CD4-positive, alpha-beta T cell treated with Interleukin-2 at 100 ng/mL for 4 hours (primary cell): ENCODE measurements at places on chromosomes 11 and 22.

DNA sequence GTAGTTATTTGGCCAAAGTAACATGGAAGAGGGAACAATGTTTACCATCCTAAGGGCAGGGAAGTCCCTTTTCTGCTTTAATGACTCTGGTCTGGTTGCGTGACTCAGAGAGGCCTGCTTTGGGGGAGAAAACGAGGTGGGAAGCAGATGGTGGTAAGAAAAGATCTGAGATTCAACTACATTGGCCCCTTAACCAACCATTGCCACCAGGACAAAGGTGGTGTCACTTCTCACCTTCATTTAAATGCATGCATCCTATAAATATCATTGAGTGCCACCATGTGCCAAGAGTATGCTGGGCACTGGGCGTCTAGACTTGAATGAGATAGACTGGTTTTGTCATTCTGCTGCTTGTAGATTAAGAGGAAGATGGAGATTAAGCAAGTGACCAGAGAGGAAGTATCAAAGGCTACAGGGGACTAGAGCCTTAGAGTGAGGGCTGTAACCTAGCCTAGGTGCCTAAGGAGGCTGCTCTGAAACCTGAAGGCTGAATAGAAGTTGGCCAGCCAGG, 3.6 kb upstream of the SORL1 start:
- no peak for DNase-seq

DNA sequence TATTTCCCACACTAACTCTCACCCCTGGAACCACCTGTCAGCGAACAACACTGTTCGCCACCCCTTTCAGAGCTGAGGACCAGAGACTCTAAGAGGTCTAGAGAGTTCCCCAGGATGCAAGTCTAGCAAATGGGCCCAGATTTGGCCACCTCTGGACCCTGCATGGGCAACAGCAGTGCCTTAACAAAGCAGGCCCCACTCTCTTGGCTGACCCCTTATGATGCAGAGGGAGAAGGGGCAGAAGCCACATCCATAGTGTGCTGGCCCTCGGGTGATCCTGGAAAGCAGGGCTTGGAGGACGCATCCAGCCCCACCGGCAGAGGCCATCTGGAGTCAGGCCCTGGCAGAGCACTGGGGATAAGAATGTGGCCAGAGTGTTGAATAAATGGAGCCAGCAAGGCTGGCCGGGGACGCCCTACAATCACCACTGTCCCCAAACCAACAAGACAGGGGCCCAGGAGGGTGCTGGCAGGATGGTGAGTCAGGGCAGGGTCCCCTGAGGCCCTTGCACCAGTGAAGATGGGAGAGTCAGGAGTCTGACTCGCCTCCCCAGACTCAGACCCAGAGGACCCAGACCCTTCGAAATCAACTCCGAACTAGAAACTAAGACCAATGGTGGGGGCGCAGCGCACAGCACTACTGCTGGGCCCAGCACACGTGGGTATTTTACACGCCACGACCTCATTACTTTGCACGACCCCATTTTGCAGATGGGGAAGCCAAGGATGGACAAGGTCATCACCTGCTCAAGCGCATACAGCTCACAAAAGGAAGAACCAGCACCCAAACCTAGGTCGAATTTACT, 6.5 kb downstream of the CSNK1E start:
- no peak for DNase-seq

GRCh38 chr11:64385945-64386704, 27.2 kb downstream of the RPS6KA4 start:
- DNase-seq, result no peak

- DNase-seq, result peak; percentile 76
Observed at GRCh38 chr22:36156515-36157419, 3.8 kb downstream of the APOL3 start.

- DNase-seq, result no peak
Observed at GRCh38 chr11:101034076-101034475, 95.5 kb downstream of the PGR start.

DNA sequence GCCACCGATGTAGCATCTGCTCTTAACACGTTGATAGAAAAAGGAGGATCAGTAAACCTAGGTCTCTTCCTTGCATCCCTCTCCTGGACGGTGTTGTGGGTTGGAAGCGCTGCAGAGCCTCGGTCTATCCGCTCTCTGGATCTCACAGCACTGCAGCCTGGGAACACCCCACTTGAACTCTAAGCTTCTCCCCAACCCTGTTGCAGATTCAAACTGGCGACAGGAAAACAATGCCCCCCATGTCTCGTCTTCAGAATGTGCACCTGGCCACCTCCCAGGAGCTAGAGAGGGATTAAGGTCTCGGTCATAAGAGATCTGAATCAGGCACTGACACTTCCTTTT, 454 bp downstream of the TMEM218 start:
- no peak for DNase-seq

DNA sequence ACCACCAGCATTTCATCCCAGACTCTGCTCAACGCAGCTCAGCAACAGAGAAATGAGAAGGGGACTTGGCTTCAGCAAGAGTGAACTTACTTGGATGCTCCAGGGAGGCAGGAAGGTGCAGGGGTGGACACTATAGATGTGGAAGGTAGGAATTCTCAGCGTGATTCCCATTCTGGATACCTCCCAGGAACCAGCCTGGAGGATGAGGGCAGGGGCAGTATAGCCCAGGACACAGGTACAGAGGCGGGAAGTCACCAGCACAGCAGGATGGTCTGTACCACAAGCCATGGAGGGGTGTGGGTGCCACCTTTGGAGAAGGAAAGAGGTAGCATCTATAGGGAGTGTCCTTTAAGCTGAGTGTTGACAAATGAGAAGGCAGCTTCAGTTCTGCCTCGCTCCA, 1275.2 kb downstream of the TBC1D22A start:
- DNase-seq, result no peak

DNA sequence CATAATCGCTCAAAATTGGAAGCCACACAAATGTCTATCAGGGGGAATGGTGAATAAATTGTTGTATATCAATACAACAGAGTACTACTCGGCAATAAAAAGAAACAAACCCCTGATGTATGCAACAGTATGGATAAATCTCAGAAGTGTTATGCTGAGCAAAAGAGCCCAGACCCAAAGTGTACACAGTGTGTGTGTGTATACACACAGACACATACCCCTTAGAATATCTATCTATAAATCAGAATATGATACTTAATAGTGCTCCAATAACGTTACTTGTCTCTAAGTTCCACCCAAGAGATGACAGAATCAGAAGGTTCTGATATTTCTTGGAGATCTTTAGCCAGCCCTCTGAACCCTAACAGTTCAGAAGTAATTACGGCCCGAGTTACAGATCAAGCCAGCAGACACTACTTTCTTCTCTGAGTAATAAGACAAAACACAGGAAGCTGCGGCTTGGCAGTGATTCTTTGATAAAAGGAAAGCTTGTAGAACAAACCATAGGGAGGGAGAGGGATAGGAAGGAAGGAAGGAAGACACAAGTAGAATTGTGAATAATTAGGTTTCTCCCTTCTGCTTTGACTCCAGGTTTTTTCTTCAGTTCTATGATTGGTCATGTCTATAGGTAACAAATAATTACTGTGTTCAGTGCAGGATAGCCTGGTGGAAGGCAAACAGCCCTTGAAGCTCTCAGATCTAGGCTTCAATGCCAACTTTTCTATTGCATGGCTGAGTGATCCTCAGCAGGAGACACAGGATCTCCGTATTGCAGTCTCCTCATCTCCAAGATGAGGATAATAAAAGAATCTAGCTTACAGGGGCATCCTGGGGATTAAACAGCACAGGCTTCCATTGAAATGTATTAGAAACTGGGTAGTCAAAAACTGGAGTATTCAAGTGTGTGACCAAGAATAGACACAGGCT, 75.6 kb upstream of the TEAD1 start:
- no peak for DNase-seq

GRCh38 chr11:8721609-8722500, 39.3 kb downstream of the RPL27A start:
- DNase-seq, result no peak

DNA sequence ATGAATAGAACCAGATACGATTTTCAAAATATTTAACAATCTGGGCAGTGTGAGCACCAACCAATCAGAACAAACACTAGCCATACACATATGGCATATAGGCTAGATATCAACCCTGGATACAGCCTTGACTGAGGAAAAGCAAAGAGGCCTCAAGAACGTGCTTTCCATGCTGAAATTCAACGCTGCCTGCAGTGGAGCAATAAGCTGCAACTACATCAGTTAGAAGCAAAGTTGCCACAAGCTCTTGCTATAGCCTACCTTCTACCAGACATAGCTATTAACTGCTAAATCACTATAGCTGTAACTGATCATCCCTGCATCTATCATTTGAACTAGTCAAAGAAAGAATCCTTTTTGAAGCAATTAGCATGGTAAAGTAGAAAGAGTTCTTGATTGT, 42.5 kb downstream of the DENND5A start:
- DNase-seq, result no peak

- no peak for DNase-seq
Observed at GRCh38 chr11:76863196-76863777, 2.6 kb downstream of the ACER3 start.
